Posterior cingulate gyrus (tissue), 11 donors: ENCODE measurements at places on chromosomes 13 and 19.

- DNase-seq, result no peak
These were observed 48.4 kb downstream of the WASF3 start for GRCh38 chr13:26605845-26606244.

- no peak for DNase-seq
These were observed 16.9 kb upstream of the LAMP1 start for GRCh38 chr13:113280126-113280525.

DNA sequence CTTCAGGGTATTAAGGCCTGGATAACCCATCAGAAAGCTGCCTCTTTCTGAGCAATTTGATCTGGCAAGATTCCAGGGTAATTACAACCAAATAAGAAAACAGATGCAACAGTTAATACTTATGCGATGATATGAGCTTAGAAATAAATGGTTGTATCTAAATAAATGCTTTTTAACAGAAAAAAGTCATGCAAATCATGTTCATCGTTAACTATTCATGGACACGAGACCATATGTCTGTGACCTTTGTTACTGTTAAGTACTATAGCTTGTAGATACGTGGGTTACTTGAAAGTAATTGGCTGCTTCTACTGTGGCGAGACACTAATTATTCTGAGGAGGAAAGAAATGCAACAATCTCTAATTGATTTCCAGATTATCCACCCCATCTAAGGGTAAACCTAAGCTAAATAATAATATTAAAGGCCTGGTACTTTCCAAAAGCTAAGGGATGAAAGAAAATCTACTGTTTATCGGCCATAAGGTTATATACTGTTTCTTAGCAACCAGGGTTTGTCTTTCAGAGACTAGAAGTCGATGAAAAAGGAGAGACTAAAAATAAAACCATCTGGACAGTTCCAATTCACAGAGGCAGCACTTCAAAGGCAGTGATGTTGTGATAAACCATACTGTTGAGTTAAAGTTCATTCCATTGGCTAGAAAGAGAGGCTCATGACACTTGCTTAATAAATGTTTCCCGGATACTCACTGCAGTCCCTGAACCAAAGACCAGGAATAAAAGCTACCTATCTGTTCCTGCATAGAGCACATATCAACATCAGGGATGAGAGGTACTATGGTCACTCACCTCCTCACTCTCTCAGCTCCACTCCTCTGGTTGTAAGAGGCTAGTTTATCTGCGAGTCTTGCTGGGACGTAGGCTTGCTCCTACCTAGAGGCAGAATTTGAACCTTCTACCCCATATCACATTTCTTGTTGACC is 1.5 kb downstream of the EPSTI1 start:
- DNase-seq, result no peak

GRCh38 chr19:46134527-46134926 is 10.0 kb upstream of the IGFL3 start:
- no peak for DNase-seq

GRCh38 chr19:51740356-51740755 is 11.3 kb downstream of the FPR1 start:
- no peak for DNase-seq

GRCh38 chr13:74755065-74755464 is 620.9 kb upstream of the KLF12 start:
- DNase-seq, result no peak

GRCh38 chr19:811506-812048 is 10.2 kb downstream of the PLPPR3 start:
- DNase-seq, result no peak

GRCh38 chr13:47326061-47326460 is 429.2 kb upstream of the HTR2A start:
- DNase-seq, result no peak

- DNase-seq, result no peak
These were observed 58.8 kb upstream of the UBL3 start for GRCh38 chr13:29909081-29909730.

- DNase-seq, result no peak
These were observed 89.9 kb downstream of the COL4A2 start for GRCh38 chr13:110396913-110397381.

DNA sequence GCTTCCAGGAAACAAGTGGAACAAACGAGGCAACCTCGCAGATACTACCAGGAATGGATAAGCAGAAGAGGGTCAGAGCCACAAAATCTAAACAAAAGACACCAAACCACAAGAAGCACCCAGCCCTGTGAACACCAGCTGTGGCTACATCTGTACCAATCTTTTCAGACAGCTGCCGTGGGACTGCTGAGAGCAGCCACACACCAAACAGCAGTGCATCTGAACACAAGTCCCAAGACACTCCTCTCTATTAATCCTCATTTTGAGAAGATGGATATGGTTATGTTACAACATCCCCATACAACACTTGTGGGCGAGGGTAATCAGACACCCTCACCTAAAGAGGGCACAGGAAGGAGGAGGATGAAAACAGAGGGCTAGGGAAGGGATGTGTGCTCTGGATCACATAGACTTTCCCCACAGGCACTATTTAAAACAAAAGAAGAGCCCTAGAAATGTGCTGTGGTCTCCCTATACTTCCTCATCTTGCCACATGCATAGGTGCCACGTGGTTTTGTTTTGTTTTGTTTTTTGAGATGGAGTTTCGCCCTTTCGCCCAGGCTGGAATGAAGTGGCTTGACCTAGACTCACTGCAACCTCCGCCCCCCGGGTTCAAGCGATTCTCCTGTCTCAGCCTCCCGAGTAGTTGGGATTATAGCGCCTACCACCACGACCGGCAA is 41.6 kb upstream of the ZNF14 start:
- DNase-seq, result no peak

GRCh38 chr13:68007576-68007975 is 777.4 kb upstream of the PCDH9 start:
- DNase-seq, result no peak

DNA sequence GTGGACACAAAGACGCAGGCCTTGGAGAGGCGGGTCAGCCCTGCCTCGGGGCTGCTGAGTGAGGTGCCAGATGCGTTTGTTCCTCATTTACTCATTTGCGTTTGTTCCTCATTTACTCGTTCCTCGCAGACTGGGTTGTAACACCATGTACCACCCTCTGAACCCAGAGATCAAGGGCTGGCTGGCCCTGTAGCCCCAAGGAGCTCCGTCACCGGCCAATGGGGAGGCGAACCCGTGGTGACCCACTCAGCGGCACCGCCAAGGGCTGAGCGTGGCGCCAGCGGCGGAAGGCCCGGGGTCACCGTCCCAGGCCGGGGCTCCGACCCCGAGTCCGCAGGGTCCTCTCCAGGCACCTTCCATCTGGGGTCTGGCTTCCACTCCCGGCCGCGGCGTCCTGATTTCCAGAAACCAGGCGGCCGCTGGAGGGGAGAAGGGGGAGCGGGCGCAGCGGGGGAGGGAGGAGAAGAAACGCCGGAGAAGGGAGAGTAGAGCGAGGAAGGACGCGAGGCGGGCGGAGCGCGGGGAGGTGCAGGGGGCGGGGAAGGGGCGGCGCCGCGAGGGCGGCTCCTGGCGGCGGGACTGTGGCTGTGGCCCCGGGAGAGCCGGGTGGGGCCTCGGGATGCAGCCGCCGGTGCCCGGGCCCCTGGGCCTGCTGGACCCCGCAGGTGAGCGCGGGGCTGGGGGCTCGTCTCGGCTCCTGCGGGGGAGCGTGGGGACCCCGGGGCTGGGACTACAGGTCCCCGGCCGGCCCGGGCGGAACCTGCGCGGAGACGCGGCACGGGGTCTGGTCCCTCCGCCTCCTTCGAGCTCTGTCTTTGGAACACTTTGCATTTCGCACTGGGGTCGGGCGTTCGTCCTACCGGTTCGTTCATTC is at the start of gene TMEM255B:
Gene TMEM255B (plus strand): TSS at position 576 of the 874 bp plus-strand sequence. CDS start 44 bp downstream, at position 620.
- DNase-seq, result peak; percentile 72

DNA sequence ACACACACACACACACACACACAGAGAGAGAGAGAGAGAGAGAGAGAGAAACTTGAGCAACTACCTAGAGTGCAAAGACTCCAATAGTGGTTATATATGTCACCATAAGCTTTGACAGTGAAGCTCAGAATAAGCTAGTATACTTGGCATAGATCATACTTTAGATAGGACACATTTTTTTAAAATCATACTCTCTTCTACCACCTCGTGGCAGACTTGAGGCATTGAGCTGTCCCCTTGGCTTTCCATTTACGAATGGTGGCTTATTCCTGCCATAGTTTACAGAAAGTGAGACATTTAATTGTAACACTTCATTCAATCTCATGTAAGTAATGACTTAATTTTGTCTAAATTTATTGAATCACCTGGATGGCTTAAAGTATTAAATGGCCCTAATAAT is 108.2 kb downstream of the EDNRB start:
- DNase-seq, result no peak

- no peak for DNase-seq
These were observed 1.2 kb upstream of the ZFP36 start for GRCh38 chr19:39405261-39405957.

DNA sequence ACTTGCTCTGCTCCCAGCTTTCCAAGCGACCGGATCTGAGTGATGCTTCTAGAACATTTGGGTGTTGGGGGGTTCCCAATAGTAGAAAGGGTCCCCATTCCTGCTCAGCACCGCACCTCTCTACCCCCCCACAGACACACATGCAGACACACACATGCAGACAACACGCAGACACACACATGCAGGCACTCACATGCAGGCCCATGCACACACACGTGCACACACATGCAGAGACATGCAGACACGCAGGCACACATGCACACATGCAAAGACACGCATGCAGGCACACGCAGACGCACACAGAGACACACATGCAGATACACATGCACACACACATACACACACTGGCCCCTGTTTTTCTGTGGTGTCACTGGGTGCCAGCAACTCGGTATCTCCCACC is 23.8 kb downstream of the ONECUT3 start:
- DNase-seq, result no peak

DNA sequence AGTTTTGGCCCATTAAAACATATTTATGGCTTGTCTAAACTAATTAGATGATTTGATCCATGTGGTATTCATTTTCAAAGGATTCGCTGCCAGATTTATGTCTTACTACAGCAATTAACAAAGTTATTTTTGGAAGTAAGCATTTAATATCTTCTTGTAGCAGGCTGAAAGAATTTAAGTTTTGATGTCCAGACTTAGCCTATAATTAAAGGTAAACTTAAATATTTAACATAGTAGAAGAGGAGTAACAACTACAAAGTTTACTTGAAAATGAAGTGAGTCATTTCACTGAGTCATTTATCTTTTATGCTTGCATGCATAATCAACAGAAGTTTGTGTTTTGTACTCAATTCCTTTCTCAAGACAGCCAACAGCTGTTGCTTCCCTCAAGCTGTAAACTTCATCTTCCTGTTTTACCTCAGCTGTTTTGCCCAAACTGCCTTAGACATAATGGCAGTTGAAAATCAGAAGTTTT is 58.1 kb downstream of the EDNRB start:
- DNase-seq, result no peak

GRCh38 chr13:110869805-110870706 is 44.8 kb downstream of the ANKRD10 start:
- peak; percentile 14 for DNase-seq

GRCh38 chr19:17205237-17206140 is 9.7 kb upstream of the USE1 start:
- DNase-seq, result peak; percentile 63

GRCh38 chr19:33683881-33684537 is 62.3 kb downstream of the CHST8 start:
- no peak for DNase-seq

- no peak for DNase-seq
These were observed 134.7 kb downstream of the FGF14 start for GRCh38 chr13:102267191-102267590.

GRCh38 chr19:41426952-41427646 is at the start of gene B3GNT8:
TSS of gene B3GNT8 (minus strand) at chr19:41427374. CDS start at chr19:41426778, 596 bp downstream.
- DNase-seq, result no peak

DNA sequence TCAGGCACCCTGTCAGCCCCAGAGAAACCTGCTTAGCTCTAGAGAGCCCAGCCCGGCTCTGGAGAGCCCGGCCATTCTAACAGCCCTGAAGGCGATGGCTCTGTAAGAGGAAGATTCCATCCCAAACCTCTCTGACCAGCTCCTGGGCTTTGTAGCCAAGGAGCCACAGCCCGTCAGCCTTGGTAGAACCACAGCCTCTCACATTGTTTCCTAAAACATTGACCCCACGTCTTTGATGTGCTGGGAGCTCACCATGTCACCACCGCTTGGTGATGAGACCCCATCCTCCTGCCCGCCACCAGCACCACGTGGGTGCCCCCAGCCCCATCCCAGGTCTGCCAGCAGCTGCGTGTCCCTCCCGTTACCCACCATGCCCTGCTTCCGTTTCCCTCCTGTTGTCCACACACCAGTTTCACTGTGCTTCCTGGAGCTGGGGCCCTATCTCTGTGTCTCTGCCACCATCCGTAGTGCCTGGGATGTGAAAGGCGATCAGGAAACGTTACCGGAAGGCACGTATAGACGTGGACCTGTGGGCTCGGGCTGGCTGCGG is 94.2 kb upstream of the MCF2L start:
- DNase-seq, result no peak

DNA sequence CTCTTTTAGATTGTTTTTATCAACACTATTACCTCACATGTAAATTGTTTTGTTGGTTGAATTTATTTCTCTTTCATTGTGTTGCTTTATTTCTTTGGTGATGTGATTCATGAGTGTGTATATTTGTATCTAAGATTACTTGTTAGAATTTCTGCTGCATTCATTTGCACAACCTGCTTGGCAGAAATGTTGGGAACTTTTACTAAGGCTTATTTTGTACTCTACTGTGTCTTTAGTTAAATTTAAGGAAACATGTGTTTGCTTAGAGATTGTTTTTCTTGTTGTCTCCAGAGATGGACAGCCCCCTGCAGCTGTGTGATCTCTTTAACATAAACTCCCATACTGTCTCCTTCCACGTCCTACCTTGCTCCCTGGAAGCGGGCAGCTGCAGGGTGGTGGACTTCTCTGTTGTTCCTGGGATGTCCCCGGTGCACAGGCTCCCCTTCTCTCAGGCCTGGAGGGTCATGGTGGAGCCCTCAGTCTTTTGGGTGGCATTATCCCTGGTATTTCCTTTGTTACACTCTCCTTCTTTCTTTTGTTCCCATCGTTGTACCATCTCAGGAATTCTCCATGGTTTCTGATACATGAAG is 212.0 kb upstream of the SPRY2 start:
- peak; percentile 55 for DNase-seq

- no peak for DNase-seq
These were observed 412.3 kb upstream of the SLITRK1 start for GRCh38 chr13:84294576-84294975.

GRCh38 chr13:48532506-48533499 is at the start of gene RCBTB2:
TSS of gene RCBTB2 (minus strand) at chr13:48533080. CDS start at chr13:48521939, 11,141 bp downstream.
- peak; percentile 94 for DNase-seq

GRCh38 chr19:1007399-1008251 is 7.4 kb downstream of the GRIN3B start:
- no peak for DNase-seq

DNA sequence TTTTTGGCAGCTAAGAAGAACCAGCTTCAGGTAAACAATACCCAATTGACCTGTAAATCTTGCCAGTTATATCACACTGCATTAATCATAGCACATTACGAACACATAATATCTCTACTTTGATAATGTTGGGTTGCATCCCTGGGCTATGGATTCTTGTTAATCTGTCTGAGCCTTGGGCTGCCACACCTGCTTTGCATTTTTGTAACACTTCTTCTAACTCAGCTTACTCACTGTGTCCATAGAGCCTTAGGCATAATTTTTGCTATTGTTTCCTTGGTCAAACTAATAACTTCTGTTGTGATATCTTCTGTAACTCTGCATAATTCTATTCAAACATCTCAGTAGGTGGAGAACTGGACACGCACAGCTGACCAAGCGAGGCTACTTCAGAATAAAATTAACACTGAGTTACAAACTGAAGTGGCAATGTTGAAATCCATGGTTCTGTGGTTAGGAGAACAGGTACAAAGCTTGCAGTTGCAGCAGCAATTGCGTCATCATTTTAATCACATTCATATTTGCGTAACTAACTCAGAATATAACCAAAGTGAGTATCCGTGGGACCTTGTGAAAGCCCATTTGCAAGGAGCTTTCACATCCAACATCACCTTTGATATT is 6.4 kb downstream of the ZNF350 start:
- DNase-seq, result no peak
